Activated B cell treated with CpG ODN at 0.5 μM for 24 hours (primary cell): ENCODE measurements at places on chromosomes 16 and 17.

GRCh38 chr17:527247-527646, 174.6 kb upstream of the RPH3AL start:
- no peak for DNase-seq

- no peak for DNase-seq
Measured at GRCh38 chr16:85761861-85762260, 11.0 kb upstream of the C16orf74 start.

DNA sequence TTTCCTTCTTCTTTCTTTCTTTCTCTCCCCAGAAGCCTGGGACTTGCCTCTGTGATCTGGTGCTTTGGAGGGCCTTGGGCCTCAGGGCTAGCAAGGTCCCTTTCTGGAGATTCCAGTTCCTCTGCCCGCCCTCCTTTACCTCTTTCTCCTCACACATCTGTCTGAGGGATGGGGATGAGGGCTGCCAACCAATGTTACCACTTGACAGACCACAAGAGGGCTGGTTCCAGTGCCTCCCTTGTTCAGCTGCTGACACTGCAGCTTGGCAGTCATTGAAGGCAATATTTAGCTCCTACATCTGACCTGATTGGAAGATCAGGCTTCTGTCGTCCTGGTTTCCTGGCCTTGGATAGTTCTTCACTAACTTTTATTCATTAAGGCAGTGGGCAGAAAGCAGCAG, 3.6 kb upstream of the ZNF652 start:
- no peak for DNase-seq

DNA sequence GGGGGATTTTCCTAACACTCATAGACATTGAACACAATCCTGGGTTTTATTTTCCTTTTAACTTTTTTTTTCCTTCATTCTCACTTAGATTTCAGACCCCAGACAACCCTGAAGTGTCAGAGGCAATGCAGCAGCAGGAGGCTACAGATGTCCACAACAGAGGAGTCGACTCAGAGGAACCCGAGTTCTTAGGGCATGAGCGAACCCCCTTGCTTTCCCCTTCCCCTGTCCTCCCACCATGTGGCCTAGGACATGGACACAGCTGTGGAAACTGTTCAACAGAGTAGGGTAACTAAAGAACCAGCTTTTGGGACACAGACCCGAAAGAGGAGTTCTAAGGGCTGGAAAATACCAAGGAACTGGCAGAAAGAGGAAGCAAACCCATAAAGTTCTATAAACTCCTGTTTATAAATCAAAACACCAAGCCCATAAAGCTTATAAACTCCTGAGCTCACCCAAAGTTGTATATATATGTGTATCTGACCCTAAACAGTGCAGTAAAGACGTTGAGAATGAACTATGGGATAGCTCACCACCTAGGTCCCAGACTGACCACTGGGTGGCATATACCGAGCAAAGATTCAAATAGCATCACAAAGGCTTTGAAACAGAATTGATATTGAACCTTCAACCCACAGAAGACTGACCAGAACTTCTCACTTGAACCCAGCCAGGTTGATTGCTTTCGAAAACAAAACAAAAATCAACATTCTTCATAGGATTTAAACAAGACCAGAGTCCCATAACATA, 33.9 kb downstream of the CMTM4 start:
- no peak for DNase-seq

DNA sequence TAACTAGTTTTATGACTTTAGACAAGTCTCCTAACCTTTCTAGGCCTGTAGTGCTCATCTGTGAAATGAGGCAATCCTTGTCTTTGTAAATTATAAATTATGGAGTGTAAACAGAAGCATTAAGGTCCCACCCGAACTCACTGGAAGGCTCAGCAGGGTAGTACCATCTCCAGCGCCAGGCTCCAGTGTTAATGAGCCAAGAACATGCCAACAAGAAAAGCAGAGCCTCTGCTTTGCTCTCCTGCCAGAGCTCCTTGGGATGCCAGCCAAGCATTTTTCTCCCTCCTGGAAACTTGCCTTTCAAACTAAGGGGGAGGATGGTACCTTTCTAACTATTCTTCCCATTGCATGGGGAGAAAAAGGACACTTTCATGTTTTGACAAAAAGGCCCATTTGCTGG, 14.9 kb downstream of the LIMD2 start:
- DNase-seq, result no peak

DNA sequence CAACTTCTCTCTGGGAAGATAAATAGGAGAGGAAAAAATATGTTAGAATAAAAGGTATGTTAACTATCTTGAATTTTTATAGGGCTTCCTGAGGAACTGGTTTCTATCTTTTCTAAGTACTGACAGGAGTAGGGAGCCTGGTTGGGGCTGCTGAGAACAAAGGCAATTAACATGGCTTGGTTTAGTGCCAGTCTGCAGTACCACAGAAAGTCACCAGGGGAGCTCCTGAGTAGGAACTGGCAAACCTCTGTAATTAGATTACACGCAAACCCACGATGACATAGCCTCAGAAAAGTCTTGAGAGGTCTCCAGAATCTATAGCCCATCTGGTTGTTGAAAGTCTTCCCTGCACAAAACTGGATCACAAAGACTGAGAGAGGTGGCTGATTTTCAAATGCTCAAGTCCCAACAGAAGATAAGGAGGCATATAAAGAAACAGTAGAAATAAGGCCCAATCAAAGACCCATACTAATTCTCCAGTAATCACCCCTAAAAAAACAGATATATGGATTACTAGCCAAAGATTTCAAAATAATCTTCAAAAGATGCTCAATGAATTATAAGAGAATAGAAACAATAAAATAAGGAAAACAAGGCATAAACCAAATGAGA, 11.7 kb upstream of the CNTNAP4 start:
- DNase-seq, result no peak

DNA sequence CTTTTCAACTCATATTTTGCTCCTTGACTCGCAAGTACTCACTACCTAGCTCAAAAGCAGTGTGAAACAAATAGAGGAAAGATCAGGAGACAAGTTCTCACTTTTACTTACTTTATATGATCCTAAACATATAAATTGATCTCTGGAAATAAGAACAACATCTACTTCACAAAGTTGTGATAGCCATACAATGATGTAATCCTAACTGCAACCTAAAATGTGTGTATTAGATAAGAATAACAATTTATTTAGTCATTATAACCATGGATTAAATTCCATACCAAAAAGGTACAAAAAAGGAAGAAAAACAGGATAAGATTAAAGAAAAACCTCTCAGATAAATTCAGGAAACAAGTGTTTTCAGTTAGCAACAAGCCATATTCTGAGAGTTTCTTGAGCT, 103.4 kb downstream of the CDC27 start:
- no peak for DNase-seq

GRCh38 chr17:57368637-57369336, 112.5 kb downstream of the MSI2 start:
- no peak for DNase-seq

- no peak for DNase-seq
Measured at GRCh38 chr17:11372692-11373091, 131.7 kb downstream of the SHISA6 start.

- DNase-seq, result no peak
Measured at GRCh38 chr17:29628644-29629043, 5.9 kb upstream of the CORO6 start.

- DNase-seq, result no peak
Measured at GRCh38 chr17:82283208-82283749, 9.8 kb upstream of the CSNK1D start.

DNA sequence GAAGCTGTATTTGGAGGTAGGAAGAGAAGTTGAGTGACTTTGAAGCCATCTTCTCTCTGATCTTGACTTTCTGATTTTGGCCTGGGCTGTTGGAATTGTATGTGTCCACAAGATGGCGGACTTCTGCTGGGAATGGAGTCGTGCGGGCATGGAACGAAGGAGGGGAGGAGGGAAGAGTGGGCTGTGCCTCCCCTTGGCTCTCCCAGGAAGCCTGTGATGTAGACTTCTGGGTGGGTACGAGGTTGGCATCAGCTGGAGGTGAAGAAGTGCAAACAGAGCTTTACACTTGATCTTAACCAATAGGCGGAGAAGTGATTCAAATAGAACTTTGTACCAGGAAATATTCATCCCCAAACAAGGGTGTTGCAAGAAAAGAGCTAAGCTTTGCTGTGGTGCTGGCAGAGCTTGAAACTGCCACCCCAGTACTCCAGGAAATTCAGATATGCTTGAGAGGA, 7.4 kb upstream of the TMEM220 start:
- DNase-seq, result no peak

- DNase-seq, result peak; percentile 63
Measured at GRCh38 chr17:50117202-50118051, 12.5 kb downstream of the SAMD14 start.

- no peak for DNase-seq
Measured at GRCh38 chr16:31430380-31431052, 2.4 kb upstream of the COX6A2 start.

DNA sequence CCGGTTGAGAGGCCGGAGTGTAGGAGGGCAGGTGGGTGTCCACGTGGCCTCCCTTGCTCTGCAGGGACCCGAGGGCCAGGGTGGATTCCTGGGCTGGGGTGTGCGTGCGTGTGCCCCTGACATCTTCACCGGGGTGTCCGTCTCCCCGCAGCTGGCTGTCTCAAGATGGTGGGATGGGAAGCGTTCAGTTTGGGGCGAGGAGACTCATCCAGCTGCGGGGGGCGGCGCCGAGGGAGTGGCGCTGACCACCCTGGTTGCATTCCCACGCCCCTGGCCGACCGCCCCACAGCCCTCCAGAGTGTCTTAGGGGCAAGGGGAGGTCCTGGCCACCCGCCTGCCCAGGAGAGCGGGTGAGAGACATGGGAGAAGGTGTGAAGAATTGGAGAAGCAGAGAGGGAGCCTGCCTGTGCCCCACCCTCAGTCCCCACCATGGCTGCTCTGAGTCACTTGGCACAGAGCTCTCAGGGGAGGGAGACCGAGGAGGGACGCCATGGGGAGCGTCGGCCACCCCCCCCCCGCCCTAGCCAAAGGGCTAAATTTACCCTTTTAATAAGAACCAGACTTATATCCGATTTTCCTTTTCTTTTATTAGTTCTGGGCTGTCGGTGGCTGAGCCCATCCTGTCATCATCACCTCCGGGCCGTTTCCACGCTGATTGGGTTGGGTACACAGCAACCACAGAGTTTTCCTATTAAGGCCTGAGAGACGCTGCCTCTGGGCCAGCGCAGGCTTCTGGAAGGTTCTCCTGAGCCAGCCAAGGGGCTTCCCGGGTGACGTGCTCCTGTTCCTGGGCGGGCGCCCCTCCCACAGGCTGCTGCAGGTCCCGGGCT, 22.0 kb downstream of the BAHCC1 start:
- DNase-seq, result no peak

GRCh38 chr17:8018436-8018835, 16.0 kb downstream of the GUCY2D start:
- no peak for DNase-seq
